ENCODE measurements at places on chromosomes 7 and 10.
A peak's percentile ranks its signal among the peaks of the same experiment; 100 is the strongest.

- DNase-seq, result no peak
Measured at GRCh38 chr7:155467846-155468784, 10.2 kb downstream of the EN2 start.

GRCh38 chr7:120273476-120273975 is 551 bp downstream of the KCND2 start:
- peak; percentile 65 for DNase-seq

GRCh38 chr7:112162784-112163506 is 43.3 kb downstream of the DOCK4 start:
- no peak for DNase-seq

- no peak for DNase-seq
Measured at GRCh38 chr10:24406809-24407483, 198.0 kb downstream of the KIAA1217 start.

DNA sequence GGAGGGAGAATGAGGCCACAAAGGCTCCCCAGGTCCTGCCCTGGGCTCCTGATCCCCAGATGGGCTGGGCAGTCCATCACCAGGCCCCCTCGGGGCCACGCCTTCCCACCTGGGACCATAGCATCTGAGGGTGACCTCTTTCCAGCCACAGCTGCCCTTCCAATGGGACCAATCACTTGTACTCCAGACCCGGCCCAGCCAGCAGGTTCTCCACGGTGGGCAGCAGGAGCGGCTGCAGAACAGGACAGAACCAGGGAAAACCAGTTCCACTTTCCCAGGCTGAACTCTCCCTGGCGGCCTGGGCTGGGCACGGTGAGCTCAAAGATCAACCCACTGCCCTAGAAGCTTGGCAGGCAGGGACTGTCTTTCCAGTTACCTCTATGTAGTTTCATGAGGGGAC is 257.6 kb downstream of the MAD1L1 start:
- no peak for DNase-seq

- no peak for DNase-seq
Measured at GRCh38 chr7:98470485-98471240, 69.8 kb upstream of the BAIAP2L1 start.

DNA sequence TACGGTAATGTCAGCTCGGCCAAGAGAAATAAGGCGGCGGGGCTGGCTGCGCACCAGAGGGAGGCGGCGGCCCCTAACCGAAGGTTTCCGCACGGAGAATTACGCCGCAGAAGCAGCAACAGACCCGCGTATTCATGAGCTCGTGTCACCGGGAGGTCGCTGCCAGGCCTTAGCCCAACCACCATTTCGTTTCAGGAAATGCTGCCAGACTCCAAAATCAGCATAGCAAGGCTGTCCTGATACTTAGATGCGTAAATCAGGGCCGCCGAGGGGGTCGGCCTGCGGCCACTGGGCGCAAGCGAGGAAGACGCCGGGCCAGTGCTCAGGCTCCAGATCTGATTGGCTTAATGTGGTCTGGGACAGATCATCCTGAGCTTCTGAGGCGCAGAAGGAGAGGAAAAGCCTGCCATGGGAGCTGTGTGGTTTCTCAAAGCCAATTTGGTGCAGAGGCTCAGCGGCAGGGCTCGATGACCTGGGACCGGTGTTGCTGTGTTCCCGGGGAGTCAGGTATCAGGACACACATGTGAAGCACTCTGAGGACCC is 247.9 kb downstream of the BAMBI start:
- no peak for DNase-seq

DNA sequence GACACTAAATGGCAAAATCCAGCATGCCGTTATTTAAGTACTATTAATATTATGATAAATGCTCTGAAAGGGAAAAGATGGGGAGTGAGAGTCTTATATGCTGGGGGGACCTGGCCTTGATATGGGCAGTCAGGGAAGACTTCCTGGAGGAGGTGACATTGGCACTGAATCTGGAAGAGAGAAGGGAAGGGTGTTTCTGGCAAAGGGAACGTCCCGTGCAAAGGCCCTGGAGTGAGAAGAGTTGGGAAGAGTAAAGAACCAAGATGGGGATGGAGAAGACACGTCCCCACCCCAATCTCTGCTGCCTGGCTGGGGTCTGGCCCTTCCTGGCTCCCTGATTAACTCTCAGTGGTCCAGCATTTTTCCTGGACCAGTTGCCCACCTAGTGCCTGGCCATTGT is 5.0 kb upstream of the GRIFIN start:
- DNase-seq, result no peak
